ENCODE measurements at places on chromosomes 4 and X. TPM values are rescaled to one million over a fixed set of nuclear protein-coding genes. Genes with fewer than 3 reads are reported as not detected.

Gene ADH7
- not detected for total RNA-seq

Gene SATL1
- total RNA-seq: not detected

Gene USP17L21
- total RNA-seq: not detected

Gene IL1RAPL2
- total RNA-seq: not detected

Gene FRG2
- total RNA-seq: not detected

- no peak for DNase-seq
These were observed 670.5 kb downstream of the GABRG1 start for GRCh38 chr4:45453258-45453853.

DNA sequence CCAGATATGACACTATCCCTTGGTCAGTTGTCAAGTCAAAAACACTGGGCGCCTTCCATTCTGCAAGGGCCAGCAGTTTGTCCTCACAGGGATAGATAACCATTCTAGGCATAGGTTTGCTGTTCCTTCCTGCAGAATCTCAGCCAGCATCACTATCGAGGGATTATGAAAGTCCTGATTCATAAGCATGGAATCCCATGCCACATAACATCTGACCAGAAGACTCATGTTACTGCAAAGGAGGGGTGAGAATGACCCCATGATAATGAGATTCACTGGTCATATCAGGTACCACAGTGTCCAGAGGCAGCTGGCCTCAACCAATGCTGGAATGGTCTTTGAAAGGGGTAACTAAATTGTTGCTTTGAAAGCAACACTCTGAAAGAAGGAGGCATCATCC, 84.7 kb downstream of the OTC start:
- no peak for DNase-seq

DNA sequence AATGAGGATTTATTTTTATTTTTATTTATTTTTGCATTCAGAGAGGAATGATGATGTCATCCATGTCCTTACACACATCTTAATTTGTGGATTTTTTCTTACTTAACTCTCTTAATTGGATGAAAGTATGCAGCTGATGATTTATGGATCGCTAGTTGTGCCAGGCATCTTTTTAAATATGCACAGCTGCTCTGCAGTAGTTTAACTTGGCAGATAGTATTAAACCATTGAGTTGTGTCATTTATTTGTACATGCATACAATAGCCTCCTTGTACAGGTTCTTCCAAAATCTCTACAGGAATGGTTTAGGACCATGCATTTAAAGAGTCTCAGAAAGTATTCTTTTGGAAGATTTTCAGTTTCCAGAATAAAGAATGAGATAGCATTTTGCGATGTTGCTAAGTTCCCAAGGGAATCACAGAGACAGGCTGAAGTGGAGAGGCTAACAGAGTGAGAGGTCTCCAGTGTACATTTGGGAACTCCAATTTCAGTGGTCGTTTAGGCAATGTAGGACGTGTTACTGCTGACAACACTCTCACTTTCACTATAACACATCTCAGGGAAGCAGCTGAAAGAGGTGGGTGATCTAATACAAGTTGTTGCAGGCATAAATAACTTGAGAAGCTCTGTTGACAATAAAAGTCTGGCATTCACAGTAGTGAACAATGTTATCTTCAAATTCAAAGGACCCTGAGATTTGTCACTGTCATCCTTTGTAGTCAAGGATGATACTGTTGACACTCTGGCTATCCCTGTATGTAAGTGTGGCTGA, 49.9 kb upstream of the SCRG1 start:
- no peak for DNase-seq

DNA sequence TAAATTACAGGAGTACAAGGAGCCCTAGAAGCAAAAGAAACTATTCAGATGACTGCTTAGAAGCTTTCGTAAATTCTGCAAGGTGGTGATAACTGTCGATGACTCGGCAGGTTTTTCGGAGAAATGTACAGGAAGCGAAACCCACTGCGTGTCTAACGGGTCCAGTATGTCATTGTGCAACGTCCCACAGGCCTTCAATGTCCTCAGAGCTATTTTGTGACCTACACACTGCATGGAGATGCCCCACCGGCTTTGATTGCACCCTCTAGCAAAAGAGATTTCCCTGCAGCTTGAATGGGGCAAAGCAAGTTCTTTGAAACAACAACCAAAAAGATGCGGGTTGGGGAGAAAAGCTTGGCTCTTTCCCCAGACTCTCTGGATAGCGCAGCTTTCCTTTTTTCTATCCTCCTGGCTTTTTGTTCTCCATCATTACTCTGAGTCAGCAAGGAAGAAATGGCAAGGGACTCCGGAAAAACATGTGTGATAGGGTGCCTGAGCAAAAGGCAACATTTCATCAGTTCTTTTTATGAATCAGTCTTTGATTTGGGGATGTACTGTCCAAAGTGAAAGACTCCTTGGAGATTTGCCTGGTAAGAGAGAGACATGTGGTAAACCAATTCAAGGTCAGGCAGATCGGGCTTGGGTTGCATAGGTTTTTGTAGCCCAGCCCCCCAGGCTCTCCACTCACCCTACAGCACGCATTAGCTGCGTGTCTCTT, 112.0 kb upstream of the TBL1X start:
- DNase-seq: no peak
